ENCODE measurements at places on chromosomes 5 and 9.

DNA sequence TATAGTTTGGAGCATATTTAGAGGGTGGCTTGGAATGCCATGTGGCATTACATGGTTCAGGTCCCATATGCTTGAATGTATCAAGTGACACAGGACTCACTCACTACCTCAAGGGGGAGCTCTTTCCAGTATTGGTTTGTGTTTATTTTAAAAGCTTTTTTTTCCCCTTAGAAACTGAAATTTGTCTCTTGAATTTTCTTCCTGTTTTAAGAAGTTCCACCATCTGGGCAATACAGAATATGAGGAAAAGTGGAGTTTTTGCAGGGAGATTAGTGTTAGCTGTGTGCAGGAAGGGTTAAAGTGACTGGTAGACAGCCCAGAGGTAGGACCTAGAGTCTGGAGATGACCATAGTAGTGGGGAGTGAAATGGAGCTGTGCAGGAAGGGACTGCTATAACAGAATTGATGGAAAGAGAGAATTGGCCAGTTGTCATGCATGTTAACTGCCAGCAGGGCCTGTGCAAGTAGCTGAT lies 36.6 kb downstream of the CTNNA1 start:
- DNase-seq = no peak

- no peak for DNase-seq
Observed at GRCh38 chr9:69569738-69570451, 102.3 kb downstream of the APBA1 start.

- no peak for DNase-seq
Observed at GRCh38 chr9:114894609-114895433, 35.6 kb downstream of the TNFSF8 start.

DNA sequence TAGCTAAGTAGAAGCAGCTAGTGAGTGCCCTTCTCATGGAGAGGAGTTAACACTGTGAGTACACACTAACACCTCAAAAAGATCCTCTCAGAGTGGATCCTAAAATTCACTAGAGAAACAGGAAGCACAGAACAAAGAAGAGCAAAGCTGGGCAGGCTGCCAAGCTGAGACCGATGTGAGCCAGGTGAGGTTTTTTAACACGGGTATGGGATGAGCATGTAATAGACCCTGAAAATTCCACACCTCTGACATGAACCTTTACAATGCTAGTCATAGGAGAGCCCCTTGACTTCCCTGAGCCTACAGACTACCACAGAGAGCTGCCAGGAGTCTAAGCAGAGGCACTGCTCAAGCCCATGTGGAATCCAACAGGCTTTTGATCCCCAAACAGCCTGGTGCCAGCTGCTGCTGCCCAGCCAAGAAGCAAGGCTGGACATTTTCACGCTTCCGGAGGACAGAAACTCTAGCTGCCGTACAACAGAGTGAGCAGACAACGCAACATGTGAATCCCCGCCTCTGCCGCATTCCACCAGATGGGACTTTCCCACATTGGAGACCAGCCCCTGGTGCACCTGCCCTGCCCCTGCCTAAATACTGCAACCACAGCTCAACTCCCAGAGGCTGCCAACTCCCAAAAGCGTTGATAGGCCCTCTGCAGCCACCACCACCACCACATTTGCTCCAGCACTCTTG lies 280.8 kb downstream of the CDH10 start:
- DNase-seq = no peak

GRCh38 chr5:55406292-55406691 lies 98.5 kb downstream of the MTREX start:
- no peak for DNase-seq

DNA sequence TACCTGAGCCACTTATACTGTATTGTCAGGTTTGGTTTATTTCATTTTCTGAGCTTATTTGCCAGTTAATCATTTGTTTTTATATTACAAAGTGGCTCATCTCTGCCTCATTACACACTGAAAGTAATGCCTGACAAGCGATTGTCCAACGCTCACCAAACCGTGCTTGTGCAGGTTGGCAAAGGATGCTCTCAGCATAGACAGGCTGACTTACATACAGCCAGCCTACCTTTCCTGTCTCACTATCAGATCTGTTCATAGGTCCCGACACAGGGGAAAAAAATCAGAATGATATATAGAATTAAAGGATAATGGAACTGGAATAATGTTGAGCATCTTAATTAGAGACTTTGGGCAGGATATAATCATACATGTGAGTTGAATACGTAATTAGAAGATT lies 739.7 kb upstream of the RIOK2 start:
- DNase-seq = no peak

DNA sequence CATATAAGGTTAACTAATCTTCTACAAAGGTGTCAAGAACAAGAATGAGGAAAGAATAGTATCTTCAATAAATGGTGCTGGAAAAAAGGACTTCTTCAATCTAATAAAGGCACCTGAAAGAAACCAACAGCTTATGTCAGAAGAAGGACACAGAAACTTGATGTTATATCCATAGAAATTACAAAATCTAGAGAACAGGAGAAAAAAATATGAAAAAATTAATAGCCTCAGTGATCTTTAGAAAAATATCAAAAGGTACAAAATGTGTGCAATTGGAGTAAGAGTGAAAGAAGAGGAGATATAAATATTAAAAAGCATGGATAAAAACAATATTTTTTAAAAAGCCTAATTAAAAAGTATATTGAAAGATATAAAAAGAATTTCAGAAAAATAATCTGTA lies 18.8 kb upstream of the PRSS3 start:
- no peak for DNase-seq

- peak; percentile 71 for DNase-seq
Observed at GRCh38 chr5:112417931-112418658, 982 bp downstream of the EPB41L4A start.

GRCh38 chr5:79577693-79578092 lies 34.5 kb upstream of the TENT2 start:
- no peak for DNase-seq

GRCh38 chr5:14503681-14504331 lies 77.8 kb upstream of the OTULINL start:
- no peak for DNase-seq

GRCh38 chr5:116510517-116510916 lies 64.1 kb downstream of the SEMA6A start:
- no peak for DNase-seq
